ENCODE measurements at places on chromosomes 4 and X.

- no peak for DNase-seq
Measured at GRCh38 chrX:130158311-130158710, 7.3 kb downstream of the AIFM1 start.

- DNase-seq, result no peak
Measured at GRCh38 chrX:132909643-132910042, 48.8 kb downstream of the HS6ST2 start.

DNA sequence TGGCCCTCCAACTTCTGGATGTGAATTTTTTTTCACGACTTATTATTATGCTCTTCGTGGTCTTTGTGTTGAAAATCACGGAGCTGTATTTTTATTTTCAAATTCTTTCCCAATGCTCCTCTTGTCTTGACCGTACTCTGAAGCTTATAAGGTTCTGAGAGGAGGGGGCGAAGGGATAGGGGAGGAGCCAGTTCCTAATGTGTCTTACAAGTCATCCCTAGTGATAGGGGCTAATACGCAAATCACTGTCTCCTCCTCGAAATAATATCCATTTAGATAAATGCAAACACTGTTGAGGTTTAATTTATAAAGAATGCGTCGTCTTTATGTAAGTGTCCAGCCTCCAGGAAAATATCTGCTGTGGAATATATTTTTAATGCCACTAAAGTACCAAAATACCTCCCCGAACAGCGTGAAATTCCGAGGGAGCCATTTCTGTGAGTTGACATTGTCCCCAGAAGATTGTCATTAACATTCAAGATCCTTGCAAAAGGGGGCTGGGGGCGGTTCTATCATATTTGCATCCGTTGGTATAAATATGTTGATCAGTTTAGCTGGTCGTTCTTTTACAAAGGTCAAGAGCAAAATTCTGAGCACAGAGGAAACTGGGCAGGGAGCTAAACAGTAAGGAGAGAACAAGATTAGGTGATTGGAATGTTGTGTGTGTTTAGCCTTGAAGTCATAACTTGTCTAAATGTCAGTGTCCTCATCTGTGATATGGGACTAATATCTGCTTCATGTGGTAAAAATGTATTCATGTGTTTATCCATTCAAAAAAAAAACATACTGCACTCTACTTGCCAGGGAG, 3.7 kb upstream of the FAT1 start:
- DNase-seq, result no peak

DNA sequence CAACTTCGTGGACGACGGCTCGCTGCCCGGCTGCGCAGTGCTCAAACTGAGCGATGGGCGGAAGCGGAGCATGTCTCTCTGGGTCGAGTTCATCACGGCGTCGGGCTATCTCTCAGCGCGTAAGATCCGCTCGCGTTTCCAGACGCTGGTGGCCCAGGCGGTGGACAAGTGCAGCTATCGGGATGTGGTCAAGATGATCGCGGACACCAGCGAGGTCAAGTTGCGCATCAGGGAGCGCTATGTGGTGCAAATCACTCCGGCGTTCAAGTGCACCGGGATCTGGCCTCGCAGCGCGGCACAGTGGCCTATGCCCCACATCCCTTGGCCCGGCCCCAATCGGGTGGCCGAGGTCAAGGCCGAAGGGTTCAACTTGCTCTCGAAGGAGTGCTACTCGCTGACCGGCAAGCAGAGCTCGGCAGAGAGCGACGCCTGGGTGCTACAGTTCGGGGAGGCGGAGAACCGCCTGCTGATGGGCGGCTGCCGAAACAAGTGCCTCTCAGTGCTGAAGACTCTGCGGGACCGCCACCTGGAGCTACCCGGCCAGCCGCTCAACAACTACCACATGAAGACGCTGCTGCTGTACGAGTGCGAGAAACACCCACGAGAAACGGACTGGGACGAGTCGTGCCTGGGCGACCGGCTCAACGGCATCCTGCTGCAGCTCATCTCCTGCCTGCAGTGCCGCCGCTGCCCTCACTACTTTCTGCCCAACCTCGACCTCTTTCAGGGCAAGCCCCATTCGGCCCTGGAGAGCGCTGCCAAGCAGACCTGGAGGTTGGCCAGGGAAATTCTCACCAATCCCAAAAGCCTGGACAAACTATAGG, 1.5 kb downstream of the MAB21L2 start:
- DNase-seq, result peak; percentile 80

GRCh38 chr4:41446391-41446790, 91.6 kb upstream of the LIMCH1 start:
- DNase-seq, result no peak

DNA sequence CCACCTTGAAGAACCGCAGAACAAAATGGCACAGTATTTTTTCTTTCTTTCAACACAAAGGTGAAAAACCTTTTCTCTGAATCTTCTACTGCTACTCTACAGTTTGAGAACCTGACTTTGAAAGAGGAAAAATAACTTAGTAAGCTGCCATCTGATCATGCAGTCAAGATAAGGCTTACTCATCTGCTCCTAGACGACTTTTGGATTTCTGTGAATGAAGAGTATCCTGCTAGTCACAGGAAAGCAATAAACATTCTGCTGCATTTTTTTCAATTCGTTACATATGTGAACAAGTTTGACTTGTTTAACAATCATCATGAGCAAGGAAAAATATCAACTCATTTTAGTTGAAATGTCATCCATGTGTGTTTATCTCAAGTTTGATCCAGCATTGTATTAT, 25.2 kb downstream of the TIGD2 start:
- no peak for DNase-seq

DNA sequence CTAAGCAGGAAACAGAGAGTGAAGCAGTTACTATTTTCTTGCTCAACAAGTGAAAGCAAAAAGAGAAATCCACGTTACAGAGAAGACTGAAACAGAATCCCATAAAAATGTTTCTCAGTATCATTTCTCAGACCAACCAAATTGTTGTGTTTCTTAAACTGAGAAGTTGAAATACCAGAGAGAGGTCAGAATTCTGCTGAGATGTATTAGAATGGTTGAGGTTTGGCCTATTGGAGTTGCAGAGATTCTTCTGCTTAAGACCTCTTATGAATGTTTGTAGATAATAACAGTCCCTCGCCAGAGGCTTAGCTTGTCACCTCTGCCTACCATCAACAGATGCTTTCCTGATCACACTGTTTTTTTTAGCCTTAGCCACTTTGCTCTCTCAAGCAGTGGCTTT, 481.4 kb downstream of the TRIML1 start:
- DNase-seq, result no peak

All from islet precursor cell (in vitro differentiated cells).